ENCODE measurements at places on chromosomes 5 and 9.
A peak's percentile ranks its signal among the peaks of the same experiment; 100 is the strongest.

DNA sequence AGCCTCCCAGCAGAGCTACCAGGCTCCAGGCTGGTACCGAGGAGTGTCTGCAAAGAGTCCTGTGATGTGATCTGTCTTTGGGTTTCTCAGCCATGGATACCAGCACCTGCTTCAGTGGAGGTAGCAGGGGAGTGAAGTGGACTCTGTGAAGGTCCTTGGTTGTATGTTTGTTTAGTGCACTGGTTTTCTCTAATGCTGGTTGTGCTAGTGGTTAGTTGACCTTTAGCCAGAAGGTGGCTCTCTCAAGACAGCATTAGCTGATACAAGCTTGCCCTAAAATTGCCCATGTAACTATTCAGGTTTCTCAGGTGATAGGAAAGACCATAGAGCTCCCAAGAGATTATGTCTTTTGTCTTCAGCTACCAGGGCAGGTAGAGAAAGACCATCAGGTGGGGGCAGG, 87.2 kb downstream of the MTAP start:
- no peak for ATAC-seq

GRCh38 chr5:52886206-52886605, 98.5 kb downstream of the ITGA1 start:
- no peak for ATAC-seq

GRCh38 chr9:19754921-19755320, 33.9 kb downstream of the SLC24A2 start:
- ATAC-seq = no peak

DNA sequence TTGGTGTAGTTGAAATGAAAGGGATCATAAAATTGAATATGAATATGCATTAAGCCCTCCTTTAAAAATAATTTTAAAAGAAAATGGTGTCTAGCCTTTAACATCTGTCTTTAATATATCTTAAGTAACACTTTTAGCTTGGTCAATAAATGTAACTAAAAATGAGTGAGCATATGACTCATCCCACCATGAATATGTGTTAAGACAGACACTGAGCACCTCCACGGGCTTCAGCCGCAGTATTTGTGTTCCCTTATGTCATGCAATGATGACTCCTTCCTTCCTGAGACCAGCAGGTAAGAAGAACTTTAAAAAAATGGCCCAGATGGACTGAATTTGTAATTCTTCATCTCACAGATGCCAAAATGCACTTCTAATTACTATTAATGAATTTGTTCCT, 563.2 kb downstream of the NR2F1-AS1 start:
- ATAC-seq = peak; percentile 78

- ATAC-seq = no peak
Measured at GRCh38 chr5:1494780-1495524, 28.8 kb downstream of the LPCAT1 start.

Data from SK-N-SH treated with all-trans-retinoic acid at 6 μM for 48 hours (cell line).